Left renal cortex interstitium (tissue), 4 donors: ENCODE measurements at places on chromosomes 2 and 18.

- no peak for DNase-seq
Observed at GRCh38 chr18:9906481-9906880, 7.3 kb upstream of the VAPA start.

- peak; percentile 72 for DNase-seq
Observed at GRCh38 chr18:48059455-48060010, 129.1 kb upstream of the SMAD2 start.

DNA sequence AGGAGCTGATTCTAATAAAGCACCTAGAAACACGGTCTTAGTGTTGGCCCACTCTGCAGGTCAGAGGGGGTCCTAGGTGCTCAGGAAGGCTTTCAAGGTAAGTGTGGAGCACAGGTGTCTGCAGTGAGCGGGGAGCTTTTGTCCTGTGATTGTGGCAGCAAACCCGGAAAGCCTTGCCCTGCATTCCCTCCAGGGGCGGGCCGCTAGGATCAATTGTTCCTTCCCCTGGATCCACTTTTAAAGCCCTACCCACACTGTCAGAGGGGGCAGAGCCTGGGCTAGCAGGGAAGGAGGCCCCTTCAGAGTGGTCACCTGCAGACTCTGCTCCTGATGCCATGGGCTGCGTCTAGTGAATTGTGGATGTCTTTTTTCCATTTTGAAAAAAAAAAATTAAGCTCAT lies 176.0 kb downstream of the CTIF start:
- DNase-seq = no peak

GRCh38 chr18:78896111-78896905 lies 83.3 kb upstream of the SALL3 start:
- DNase-seq = no peak

DNA sequence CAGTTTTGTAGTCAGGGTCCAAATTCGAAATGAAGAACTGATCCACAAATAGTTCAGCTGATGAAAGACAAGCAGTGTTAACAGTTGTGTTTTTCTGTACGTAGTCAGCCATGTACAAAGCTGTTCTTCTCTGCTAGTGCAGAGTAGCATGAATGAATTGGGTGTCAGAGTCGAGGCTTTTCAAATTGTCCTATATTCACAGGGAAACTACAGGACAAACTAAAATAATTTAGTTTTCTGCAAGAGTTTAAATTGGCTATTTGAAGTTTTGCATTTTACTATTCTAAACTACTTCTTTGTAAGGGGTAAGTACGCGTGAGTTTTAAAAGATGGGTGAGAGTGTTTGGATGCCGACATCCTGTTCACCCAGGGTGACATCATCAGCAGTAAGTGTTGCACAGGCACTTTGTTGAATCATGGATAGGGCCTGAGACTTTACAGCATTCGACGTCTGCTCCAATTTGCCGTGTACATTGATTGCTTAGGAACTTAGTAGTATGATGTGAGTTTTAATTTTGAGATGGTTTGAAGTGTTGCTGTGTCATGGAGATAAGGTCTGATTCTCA lies 147.2 kb upstream of the NFATC1 start:
- DNase-seq = no peak

GRCh38 chr18:63374540-63374939 lies 7.5 kb upstream of the KDSR start:
- no peak for DNase-seq

- DNase-seq = no peak
Observed at GRCh38 chr2:200305797-200306195, 697 bp upstream of the SPATS2L start.

GRCh38 chr18:61426492-61427053 lies 93.3 kb downstream of the CDH20 start:
- no peak for DNase-seq

GRCh38 chr2:197914778-197915177 lies 110.4 kb downstream of the PLCL1 start:
- no peak for DNase-seq

- DNase-seq = no peak
Observed at GRCh38 chr2:54387059-54387991, 68.8 kb upstream of the SPTBN1 start.

GRCh38 chr18:77981874-77982273 lies 732.2 kb downstream of the GALR1 start:
- no peak for DNase-seq

DNA sequence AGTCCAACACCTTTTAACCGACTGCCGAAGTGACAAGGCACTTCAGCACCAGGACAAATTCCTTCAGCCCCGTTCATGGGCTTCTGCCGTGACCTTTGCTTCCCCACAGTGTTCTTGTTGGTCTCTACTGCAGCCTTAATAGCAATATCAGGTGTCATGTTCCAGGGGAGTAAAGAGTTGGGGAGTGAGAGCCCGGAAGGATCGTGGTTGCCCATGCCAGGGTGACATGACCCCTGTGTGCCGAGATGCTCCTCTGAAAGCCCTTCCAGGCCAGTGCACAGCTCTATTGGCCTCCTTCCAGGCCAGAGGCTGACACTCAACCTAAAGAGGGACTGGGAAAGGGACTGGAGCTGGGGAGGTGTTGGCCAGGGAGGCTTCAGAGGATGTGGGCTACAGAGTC lies 279.2 kb downstream of the CYRIA start:
- no peak for DNase-seq

GRCh38 chr2:138823666-138824065 lies 43.5 kb upstream of the NXPH2 start:
- no peak for DNase-seq

GRCh38 chr18:61531182-61531581 lies 198.0 kb downstream of the CDH20 start:
- no peak for DNase-seq

DNA sequence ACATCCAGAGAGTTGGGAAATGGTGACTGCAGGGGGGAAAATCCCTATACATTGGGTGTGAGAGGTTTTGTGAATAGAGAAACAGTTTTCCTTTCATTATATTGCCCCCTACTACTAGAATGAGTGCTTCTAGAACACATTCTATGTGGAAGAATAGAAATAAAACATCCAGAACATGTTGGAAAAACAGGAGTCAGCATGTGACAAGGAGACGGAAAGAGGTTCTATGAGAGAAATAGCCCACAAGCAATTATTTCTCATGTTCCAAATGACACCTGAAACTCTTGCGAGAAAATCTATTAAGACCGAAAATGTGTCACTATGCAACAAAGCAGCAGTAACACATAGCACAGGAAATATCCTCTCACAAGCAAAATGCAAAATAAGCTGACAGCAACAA lies 202.7 kb upstream of the SPOPL start:
- DNase-seq = no peak

GRCh38 chr2:133241224-133241571 lies 327.1 kb downstream of the NCKAP5 start:
- no peak for DNase-seq

DNA sequence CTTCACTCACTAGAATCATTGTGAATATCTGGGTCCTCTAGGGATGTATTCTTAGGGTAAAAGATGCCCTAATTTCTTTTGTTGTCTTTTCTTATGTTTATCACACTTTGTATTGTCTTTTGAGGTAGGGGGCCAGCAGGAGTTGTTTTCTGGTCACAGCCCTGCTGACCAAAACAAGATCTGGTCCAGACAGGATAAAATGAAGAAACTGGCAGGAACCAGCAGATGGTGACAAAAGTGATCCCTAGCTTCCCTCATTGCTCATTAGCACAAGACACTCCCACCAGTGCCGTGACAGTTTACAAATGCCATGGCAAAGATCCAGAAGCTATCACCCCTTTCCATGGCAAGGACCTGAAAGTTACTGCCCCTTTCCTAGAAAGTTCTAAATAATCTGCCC lies 81.7 kb upstream of the CCDC85A start:
- DNase-seq = no peak
